ENCODE measurements at places on chromosomes 12 and 14.

GRCh38 chr14:59377491-59377890, 87.7 kb downstream of the GPR135 start:
- DNase-seq = no peak

- no peak for DNase-seq
These were observed 920.9 kb downstream of the RPS29 start for GRCh38 chr14:48665077-48665784.

- no peak for DNase-seq
These were observed 404.4 kb upstream of the PDE3A start for GRCh38 chr12:19963972-19964371.

DNA sequence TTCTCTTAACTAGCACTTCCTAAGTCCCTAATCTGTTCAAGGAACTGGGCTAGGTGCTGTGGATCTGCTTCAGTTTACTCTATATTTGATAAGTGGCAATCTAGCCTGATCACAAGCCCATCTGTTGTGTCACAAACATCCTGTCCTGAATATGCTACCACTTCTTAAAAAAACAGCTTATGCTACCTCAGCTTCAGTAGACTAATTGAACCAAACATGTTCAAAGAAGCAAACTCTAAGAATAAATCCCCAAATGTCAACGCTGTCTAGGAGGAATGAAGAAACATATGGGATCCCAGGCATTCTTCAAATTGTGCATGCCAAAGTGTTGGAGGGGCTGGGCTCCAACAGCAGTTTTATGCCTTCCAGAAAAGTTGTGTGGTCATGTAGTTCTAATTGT, 10.4 kb upstream of the KCNH5 start:
- DNase-seq = no peak

GRCh38 chr14:55904086-55904485, 214.1 kb upstream of the PELI2 start:
- peak; percentile 40 for DNase-seq

DNA sequence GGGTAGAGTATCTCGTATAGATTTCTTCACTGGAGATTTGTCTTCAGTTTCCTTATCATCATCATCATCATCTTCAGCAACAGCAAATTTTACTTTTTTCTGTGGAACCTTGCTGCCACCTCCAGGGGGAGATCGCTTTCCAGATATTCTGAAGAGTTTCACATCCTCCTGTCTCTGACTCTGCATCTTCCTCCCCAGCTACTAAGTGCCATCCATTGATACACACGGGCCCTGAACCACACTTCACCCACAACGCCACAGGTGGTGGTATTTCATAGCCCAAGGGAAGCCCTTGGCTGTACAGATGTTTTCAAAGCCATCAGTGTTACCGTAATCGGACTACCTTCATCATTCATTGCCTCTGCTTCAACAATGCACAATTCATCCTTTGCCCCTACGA, 82.2 kb downstream of the PPP2R5C start:
- no peak for DNase-seq

GRCh38 chr14:96847451-96847850, 50.3 kb downstream of the VRK1 start:
- DNase-seq = peak; percentile 31
